ENCODE measurements at places on chromosomes 7 and 10.
A peak's percentile ranks its signal among the peaks of the same experiment; 100 is the strongest.

DNA sequence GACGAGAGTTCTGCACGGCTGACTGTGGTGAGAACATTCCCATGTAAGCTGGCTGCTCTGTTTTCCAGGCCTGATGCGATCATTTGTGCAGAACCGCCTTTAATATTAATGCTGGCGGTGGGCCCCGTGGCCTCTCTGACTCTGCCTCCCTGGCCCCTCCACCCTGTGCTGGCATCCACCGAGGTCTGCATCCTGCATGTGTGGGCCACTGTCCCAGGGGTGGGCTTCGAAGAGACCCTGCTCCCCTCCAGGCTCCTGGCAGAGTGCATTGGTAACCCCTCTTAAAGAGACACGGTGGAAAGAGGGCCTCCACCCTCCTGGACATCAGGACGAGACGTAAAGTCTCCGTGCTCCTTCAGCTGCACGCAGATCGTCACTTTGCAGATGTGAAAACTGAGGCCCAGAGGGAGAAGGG, 67.3 kb upstream of the FAM20C start:
- DNase-seq = no peak

DNA sequence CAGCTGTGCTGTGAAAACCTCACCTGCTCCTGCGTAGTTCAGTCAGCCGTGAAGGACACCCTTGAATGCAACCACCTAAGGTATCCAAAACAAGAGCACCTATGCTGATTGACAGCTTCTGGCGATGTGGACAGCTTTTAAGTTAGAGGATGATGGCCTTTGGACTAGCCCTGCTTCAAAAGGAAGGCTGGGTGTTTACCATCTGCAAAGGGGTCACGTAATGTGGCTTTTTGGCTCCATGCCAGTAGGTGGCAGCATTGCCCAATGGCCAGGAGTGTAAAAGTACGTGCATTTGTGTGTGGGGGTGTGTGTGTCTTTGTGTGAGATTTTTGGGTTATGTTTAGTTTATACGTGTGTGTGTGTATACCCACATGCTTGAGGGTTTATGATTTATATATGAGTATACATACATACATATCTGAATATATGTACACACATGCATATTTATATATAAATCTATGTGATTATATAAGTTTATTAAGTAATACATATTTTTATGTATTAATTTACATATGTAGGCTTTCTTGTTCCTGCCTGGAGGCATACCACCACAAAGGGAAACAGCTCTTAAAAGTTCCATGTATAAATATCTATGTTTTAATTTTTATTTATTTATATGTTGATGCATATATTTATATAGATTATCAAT, 236.3 kb upstream of the ANKRD30A start:
- DNase-seq = peak; percentile 3

DNA sequence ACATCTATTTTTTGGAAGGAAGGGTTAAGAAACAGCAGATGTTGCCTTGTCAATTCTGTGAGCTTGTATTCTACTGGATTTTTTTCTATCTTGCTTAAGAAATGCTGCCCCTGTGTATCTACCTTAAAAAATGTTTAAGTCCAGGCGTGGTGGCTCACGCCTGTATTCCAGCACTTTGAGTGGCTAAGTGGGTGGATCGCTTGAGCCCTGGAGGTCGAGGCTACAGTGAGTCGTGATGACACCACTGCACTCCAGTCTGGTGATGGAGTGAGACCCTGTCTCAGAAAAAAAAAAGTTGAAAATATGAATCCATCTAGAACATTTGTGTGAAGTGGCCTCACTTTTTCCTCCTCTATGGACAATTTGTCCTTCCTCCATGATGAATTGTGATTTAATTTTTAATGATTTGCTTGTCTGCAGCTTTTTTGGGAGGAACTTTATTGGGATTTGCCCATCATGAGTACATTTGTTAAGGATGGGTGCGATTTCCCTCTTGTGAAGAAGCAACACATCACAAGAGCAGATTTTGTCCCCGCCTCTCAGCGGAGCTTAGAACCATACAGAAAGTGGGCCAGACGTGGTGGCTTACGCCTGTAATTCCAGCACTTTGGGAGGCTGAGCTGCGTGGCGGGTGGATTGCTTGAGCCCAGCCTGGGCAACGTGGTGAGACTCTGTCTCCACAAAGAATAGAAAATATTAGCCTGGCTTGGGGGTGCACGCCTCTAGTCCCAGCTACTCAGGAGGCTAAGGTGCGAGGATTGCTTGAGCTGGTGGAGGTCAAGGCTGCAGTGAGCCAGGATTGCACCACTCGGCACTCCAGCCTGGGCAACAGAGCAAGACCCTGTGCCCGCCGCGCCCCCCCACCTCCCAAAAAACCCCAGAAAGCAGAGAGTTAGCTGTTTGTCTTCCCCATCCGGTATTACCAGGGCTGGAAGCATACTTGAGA, 57.7 kb downstream of the DNAJB6 start:
- no peak for DNase-seq

GRCh38 chr10:123759501-123760031, 93.4 kb downstream of the GPR26 start:
- no peak for DNase-seq

DNA sequence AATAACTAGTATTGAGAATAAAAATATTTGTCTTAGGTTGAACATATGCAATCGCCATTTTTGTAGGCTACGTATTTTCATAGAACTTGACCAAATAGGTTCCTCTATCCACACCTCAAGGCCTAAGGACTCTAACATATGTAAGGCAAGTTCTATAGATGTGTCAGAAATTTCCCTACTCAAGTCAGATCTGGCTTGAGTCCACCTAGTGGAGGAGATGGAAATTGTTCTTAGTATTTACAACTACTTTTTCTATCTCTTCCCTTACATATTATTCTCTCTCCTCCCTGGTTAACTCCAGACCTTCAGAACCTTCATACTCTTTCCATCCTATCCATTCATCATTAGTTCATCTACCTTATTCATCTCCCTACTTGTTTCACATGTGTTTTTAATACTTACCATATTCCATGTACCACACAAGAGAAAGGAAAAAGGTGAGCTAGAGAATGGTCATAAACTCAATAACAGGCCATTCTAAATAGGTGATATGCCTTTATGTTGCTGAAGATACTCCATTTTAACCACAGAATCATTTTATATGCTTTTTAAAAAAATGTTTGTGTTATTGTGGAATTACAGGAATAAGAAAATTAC, 174.5 kb upstream of the HDAC9 start:
- peak; percentile 69 for DNase-seq

DNA sequence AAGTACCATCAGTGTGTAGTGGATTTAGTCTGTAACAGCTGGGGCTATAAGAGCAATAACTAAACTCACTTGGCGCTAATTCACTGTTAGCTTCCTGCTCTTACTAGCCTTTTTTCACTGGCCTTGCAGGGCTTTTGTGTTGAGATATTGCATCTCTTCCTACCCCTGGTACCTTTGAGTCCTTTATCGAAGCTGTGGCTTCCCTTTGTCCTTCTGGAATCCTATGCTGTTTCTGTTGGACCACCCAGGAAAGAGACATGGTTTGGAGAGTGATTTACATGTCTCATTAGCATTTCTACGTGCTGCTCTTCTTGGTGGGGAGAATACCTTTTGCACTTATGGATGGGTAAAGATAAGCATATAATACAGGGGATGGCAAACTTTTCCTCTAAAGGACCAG, 103.8 kb downstream of the MLLT10 start:
- no peak for DNase-seq

DNA sequence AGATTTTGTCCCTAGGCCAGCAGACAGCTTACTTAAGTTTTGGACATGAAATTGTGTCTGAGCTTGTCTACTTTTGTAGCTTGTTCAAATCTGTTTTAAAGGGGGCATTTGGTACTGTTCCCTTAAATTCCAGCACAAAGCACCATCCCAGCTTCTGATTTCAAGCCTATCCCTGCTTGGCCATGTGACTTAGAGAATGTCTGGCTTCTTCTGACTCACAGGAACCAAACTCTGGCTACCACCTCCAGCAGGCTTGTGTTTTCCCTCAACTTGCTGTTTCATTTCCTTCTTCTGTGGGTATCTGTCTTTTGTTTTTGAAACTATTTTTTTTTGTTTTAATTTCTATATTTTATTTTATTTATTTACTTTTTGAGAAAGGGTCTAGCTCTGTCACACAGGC, 97.9 kb upstream of the FZD8 start:
- DNase-seq = peak; percentile 73

GRCh38 chr10:43961523-43962345, 313.1 kb upstream of the ZNF32 start:
- peak; percentile 33 for DNase-seq

All from cardiac fibroblast (primary cell).